ENCODE measurements at places on chromosomes 3 and 15.

- no peak for DNase-seq
Measured at GRCh38 chr3:33637482-33637881, 80.6 kb downstream of the CLASP2 start.

DNA sequence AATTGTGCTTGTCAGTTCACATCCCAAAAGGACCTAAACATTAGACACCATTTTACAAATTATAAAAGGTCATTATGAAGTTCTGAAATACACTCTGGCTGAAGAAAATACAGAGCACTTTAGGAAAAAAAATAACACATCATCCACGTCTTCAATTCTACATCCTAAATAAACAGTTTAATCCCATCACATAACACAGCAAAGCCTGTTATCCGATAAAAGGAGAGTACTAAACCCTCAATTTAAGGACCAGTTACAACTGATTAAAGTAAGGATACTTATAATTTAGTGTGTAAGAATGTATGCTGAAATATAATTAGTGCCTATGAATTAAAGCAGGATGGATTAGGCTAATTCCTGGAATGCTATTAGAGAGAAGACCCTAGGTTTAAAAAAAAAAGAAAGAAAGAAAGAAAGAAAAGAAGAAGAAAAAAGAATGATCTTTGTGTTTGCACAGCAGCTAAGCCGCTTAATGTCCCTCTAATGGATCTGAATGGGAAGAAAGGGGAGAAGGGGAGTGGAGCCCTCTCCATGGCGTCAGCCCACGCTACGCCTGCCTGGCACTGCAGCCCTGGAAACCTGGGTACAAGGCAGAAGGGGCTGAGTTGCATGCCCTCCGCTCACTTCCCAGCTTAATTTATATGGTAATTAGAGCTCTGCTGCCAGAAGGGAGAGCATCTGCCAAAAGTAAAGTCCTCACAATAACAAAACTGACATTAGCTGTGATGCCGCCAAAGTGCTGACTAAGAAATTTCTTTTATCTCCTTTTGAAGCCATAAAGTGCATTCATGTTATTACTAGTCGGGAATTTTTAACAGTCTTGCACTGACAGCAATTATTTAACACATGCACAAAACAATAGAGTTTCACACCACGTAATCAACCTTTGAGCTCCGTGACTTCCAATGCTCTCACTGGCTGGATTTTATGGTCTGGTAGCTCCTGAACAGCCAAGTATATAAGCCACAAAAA, 90.0 kb downstream of the FSIP1 start:
- DNase-seq: no peak

DNA sequence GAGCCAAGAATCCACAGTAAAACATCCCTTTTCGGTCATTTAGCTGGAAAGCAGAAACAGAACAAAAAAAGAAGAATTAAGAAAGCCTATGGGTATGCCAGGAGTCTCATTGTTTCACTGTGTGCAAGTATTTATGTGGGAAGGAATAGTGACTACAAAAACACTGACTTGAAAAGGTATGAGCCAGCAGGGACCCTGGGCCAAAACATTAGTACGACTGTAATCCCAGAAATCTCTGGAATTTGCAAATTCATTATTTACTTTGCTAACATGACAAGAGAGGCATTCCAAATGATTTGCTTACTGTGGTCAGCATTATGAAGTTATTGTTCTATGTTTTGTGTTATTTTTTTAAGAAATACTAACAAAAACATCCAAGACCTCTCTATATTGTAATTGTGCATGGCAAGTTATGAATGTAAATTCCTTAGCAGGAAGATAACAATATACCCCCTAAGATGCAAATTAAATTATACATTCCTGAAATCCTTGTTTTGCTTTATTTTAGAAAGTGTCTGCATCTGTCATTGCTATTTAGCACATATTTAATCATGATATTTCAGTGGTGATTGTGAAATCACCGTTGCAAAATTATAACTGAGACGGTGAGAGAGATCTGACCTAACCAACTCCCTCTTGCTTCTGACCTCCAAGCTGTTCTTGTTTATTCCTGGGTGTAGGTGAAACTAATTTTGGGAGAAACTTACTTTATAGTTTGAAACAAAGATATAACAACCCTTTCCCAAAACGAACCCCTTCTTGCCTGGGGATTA, 299.2 kb downstream of the ZPLD1 start:
- no peak for DNase-seq

DNA sequence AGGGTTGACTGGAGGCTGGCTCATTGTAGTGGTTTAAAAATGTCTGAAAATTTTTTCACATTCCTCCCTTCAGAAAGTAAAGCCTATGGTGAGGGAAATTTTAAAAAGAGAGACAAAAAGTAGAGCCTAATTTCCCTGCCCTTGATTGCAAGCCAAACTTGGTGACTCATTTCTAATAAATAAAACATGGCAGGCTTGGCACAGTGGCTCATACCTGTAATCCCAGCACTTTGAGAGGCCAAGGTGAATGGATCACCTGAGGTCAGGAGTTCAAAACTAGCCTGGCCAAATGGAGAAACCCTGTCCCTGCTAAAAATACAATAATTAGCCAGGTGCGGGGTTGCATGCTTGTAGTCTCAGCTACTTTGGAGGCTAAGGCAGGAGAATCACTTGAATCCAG, 18.9 kb upstream of the ARRDC4 start:
- no peak for DNase-seq

DNA sequence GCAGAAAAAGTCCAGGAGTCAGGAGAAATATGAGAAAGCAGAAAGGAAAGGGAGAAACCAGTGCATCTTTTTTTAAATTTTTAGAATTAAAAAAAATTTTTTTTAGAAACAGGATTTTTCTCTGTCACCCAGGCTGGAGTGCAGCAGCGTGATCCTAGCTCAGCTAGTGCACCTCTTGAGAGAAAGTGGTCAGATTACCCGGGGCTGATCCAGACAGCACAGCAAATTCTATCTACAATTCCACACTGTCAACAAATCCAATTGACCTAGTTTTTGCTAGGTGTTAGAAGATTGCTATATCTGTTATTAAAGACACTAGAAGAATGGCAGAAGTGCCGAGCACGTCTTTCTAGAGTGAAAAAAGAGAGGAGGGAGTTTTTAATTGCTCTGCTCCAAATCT, 117.3 kb downstream of the RFTN1 start:
- DNase-seq: no peak

- no peak for DNase-seq
Measured at GRCh38 chr3:307182-307581, 110.6 kb downstream of the CHL1 start.

DNA sequence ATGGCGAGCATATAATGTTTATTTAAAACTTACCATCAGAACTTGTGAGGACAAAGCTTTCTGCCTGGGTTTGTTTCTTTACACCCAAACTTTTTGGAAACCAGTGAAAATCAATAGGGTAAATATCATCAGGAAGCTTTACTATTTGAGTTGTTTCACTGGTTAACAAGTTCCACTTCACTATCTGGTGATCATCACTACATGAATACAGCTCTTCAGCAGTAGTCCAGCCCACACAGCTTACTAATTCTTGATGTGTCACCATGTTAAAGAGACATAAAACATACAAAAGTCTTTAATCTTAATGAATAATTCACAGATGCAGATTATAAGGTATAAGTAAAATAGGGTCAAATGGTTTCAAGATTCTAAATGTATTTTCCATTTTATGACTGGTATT, 17.6 kb downstream of the IFT80 start:
- no peak for DNase-seq

DNA sequence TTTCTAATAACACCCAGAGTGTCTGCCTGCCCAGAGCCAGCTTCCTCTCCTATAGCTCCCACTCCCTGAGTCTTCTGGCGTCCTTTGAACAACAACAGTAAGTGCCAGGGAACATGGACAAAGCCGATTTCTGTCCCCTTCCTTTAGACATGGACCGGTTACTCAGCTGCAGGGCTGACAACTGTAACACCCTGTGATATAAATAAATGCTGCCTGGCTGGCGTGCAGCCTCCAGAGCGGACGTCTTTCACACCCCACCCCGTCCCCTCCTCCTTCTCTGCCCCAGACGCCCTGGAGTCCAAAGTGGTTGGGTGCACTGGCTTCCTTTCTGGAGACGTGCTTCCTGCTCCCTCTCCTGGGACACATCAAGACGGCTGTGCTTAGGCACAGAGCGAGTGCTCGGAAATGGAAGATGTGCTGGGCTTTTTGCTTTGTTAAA, 281.9 kb upstream of the LRRFIP2 start:
- no peak for DNase-seq

GRCh38 chr3:148233403-148233802, 464.3 kb upstream of the AGTR1 start:
- DNase-seq: no peak

DNA sequence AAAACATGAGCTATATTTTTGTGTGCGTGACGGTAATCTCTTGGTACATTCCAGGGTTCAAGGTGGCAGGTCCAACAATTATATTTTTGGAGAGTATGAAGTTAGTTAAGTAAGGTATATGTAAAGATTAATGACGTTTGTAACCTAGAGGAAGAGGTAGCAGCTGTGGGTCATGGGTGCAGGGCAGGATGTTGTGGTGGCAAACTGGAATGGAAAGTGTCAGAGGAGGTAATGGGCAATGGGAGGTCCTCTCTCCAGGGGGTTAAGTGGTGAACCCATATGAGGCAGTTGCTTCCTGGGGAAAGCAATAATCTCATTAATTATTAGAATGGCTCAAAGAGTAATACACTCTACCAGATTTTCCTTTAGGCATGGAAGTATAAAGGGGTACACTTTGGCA, 1.0 kb upstream of the CD200R1L start:
- no peak for DNase-seq

DNA sequence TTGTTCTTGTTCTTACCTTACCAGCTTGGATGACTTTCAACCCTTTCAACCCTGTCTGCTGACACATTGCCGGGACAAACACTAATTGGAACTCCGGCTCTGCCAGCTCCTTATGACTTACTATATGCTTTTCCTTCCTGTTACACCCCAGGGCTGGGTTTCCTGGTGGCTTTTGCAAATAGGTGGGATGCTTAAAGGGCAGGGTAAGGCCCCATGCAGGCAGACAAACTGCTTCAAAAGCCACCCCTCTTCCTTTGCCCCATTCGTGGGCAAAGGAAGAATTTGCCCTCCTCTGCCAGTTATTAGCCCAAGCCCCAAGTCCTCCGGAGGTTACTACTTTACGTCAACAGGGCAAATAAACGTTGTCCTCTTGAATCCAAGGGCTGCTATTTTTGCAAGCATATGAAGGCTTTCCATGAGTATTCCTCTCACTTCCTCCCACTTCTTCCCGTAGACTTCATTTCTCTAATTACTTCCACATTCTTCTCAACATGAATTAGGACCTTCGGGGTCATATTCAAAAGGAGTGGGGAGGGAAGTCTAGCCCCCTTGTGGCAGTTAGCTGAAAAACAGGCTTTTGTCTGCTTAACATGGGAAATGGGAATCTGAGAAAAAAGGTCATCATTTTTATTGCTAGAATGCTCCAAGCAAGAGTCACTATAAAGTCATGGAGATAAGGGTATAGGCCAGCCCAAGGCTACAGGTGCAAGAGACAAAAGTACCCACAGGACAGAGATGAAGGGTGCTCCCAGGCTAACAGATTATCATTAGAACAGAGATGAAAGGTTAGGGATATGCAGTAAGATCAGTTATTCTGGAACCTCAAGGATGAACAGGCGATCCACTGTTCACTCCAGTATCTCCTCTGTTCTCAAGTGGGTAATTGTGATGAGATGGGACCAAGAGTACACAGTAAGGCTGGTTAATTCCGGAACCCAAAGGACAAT, 56.3 kb upstream of the FSTL1 start:
- DNase-seq: no peak

DNA sequence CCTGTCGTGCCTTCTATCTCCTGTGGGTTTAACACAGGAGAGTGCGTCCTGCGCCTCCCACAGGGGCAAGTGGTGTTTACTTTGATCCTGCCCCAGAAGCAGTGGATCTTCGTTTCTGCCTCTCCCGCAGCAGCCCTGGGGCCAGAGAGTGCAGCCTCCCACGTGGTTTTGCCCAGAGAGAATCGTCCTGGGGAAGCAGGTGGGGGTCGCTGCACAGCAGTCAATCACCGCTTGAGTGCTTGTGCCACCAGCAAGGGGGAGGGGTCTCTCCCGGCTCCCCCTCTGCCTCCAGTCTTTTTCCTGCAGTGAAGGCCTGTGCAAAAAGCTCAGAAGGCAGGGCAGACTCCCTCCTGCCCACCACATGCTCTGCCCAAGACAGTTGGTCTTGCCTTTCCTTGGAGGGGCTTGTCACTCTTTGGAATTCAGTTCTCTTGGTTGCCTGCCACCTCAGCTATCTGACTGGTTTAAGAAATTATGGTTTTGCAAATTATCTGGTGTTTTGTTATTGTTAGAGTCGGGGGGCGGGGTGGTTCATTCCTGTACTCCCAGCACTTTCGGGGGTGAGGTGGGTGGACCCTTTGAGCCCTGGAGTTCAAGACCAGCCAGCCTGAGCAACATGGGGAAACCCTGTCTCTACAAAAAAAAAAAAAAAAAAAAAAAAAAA, 26.9 kb downstream of the STOML1 start:
- DNase-seq: no peak

DNA sequence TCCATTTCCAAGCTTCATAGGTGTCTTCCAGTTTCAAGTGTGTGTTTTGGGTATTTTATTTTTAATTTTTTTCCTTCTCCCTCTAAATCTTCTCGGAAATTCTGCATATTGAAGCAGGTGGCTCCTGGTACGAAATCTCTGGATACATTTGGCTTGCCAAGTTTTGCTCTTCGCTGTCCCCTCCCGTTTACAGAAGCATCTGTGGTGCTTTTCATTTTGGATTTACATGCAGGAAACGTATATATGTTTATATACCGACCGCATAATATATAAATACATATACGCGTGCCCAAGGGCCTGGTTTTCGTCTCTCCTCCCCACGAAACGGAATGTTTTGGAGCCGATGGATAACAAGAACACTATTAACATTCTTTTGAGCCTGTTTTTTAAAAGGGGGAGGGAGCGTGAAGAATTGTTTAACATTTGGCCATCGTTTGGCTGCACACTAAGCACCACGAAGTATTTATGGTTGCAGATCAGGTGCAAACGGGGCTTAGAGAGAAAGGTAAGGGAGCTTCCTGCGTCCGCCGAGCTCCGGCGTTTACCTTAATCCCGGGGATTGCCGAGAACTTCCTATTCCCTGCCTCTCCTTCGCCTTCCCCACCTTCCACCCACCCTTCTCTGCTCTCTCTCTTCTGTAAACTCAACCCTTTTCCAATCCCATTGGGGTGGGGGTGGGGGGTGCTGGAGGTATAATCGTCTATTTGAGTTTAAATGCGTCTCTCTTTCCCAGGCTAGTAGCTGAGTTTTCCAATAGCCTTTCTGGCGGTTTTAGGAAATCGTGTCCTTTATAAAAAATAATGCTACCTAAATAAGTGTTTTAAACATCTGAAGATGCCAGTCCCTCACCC, 1.1 kb upstream of the NLGN1 start:
- DNase-seq: no peak

GRCh38 chr15:31440754-31441311, 114.2 kb downstream of the KLF13 start:
- no peak for DNase-seq

All from esophagus squamous epithelium (tissue), 5 donors.